ENCODE measurements at places on chromosomes 7 and 10.
A peak's percentile ranks its signal among the peaks of the same experiment; 100 is the strongest.

DNA sequence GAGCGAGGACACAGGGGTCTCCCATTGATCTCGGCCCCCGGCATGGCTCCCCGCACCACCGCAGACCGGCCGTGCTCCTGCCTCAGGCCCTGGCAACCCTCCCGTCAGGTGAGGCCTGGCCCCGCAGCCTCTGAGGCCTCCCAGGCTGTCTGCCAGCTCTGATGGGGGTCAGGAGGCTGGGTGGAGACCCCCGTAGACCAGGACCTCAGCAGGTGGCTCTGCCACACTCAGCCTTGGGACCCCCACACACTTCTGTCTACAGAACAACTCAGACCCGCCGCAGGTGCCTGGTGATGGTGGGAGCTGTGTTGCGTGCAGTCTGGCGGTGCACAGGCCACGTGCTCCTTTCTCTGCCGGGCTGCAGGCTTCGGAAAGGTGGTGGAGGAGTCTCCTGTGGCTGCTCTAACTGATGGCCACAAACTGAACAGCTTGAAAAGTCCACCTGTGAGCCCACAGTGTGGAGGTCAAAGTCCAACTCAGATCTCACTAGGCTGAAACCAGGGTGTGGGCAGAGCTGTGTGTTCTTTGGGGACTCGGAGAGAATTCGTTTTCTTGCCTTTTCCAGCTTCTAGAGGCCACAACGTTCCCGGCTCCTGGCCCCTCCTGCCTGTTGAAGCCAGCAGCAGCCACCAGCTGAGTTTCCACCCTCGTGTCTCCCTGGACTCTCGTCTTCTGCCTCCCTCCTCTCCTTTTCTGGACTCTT, 62.5 kb downstream of the PWWP2B start:
- no peak for DNase-seq

- no peak for DNase-seq
Measured at GRCh38 chr10:73816917-73817729, 5.7 kb upstream of the NDST2 start.

DNA sequence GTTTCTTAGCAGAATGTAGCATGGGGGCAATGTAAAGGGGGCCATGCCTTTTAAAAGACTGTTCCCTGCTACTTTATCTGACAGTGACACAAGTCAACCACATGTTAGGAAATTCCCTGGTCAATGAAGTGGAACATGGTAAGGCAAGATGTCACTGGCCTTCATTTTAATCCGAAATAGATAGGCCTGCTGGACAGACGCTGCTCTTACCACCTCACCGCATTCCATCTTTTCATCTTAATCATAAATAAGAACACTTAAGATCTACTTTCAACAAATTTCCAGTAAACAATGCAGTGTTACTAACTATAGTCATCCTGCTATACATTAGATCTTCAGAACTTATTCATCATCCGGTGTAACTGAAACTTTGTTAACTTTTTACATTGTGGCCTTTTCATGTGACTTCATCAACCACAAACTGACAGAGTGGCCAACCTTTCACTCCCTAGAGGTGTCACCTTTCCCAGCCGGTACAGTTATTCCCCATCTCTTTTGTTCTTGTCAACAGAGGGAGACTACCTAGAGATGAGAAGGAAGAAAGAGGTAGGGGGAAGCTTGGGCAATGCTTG, 15.6 kb downstream of the ASB4 start:
- DNase-seq = no peak

DNA sequence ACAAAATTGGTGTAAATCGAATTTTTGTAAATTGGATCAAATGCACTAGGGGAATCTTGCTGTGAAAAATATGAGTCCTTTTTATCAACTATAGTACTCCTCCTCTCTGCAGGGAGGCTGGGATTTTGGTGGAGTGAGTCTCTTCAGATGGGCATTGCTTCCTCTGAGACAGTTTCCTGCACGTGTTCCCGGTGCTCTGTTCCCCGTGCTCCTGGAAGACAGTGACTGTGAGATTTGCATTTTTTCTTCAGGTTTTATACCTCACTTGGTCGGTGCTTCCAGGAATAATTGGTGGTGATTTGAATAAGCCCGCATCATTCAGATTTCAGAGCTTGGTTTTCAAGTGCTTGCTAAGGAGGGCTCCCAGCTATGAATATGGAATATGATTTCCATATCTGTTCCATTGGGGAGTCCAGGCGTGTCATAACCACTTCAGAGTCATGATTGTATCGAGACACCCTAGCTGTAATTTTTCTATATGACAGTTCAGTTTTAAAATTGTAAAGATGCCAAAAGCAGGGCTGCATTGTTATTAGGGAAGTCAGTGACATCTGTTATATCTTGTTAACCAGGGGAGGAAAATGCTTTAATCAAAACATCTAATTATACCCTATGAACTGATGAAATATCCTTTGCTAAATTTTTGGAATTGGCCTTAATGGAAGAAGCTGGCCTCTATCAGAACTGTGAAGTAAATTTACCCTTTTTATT, 12.3 kb downstream of the AUTS2 start:
- peak; percentile 22 for DNase-seq

DNA sequence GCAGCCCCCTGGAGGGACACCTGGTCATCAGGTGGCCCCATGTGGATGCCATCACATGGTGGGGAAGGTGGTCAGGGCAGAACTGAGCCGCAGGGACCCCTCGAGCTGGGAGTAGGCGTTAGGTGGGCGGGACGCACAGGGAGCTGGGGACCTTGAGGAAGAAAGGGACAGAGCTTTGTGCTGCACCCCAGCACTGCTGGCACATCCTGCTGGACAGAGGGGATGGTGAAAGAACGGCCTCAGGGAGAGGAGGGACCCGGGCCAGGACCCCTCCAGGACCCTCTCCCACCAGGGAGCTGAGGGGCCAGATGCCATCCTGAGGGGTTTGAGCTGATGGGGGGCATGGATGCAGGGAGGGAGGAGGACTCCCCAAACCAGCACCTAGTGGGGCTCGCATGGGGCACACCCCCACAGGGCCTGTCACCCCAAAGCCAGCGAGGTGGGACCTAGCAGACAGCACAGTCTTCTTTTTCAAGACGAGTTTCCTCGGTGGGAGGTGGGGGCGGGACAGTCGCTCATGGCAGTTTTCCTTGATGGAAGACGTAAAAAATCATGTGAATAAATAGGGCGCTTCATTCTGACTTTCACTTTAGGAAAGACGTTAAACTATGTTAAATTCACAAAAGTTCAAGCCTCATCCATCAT, 43.3 kb downstream of the STK32C start:
- no peak for DNase-seq

DNA sequence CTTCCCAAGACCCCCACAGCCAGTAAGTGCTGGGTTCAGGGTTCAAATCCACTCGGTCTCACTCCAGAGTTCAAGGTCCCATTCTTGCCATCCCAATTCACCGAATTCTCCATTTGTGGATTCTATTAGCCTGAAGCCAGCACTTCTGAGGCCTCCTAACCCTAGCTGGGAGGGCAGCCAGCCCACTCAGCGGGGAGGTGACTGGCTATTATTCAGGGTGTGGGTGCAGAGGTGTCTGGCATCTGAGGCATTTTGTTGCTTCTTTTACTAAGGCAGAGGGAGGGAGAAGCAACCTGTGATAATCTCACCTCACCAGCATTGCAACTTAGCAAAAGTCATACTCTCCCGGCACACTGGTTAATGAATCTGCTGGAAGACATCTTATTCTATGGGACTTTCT, 8.7 kb upstream of the PTPRN2 start:
- no peak for DNase-seq

DNA sequence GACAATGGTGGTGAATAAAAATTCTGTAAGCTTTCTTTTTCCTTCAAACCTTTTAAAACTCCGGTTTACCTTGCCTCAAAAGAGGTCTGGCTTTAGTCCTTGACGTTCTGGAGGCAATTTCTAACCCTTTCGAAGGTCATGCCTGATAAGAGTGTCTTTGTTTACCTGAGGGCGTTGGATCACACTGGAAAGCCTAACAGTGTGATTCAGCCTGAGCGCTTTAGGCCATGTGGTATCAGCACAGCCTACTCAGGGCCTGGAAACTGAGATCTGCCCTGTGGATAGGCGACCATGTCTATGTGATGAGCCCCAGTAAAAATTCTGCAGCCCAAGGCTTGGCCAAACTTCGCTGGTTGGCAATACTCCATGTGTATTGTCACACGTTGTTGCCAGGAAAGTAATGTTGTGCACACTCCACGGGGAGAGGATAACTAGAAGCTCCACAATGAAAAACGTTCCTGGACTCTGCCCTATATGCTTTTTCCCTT, 10.7 kb downstream of the CCDC6 start:
- no peak for DNase-seq

DNA sequence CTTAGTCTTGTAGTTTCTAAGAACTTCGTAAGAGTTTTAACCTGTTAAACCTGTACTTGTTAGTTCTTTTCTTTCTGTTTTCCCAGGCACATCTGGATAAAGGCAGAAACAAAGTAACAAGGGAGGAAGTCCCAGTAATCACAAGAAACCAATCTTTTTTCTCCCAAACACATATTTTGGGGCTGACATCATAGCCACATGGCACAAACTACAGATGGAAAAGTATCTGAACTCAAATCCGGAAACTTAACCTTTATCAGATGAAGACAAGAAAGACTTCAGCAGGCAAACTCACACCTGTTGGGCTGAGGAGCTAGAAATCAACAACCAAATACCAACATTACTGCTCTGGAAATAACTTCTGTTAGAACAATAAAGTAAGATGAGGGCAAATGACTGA, 67.1 kb downstream of the CUBN start:
- peak; percentile 95 for DNase-seq

GRCh38 chr10:112239347-112239746, 43.9 kb upstream of the TECTB start:
- DNase-seq = no peak

DNA sequence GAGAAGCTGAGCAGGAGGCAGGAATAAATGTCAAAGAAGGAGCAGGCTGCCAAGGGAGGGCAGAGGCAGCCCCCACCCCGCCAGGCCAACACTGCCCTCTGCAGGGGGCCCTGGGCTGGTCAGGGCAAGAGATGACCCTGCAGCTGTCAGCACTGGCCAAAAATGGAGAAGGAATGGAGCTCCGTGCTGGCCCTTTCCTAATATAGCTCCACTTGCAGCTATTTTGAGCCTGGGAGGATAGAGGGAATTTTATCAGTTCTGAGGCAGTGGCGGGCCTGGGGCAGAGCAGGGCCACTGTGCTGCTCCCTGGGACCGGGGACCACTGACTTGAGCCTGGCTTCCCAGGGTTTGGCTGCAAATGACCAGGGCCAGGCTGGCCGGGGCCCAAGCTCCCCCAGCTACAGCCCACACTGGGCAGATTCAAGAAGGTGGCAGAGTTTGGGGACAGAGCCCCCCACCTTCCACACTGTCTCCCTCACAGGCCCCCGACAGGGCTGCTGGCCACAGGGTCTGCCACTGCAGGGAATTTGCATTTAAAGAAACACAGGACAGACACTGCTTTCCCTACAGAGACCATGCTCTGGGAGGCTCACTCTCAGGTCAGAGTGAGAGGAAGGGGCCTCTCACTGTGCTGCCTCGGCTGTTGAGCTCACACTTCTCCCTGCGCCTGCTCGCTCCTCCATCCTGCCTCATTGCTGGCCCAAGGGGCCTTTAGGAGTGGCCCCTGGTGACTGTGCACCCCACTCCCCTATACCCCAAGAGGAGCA, 16.2 kb downstream of the LDB3 start:
- DNase-seq = peak; percentile 70

- DNase-seq = no peak
Measured at GRCh38 chr10:117166418-117167345, 28.6 kb upstream of the VAX1 start.

DNA sequence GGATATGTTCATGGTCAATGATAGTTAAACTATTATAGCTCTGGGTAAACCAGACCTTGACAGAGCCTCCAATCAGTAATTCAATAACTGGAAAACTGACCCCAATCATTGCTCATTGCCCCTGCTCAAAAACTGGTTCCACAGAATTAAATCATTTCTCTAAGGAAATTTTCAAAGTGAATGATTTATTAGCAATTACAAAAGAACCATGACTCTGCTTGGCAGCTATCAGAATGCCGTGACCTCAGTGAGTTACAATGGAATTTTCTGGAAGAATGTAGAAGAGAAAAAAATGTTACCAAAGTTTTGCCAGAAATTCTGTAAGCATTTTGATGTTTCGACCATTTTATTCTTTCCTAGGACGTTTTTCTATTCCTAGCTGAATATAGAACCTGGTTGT, 106.8 kb upstream of the APBB1IP start:
- DNase-seq = no peak

DNA sequence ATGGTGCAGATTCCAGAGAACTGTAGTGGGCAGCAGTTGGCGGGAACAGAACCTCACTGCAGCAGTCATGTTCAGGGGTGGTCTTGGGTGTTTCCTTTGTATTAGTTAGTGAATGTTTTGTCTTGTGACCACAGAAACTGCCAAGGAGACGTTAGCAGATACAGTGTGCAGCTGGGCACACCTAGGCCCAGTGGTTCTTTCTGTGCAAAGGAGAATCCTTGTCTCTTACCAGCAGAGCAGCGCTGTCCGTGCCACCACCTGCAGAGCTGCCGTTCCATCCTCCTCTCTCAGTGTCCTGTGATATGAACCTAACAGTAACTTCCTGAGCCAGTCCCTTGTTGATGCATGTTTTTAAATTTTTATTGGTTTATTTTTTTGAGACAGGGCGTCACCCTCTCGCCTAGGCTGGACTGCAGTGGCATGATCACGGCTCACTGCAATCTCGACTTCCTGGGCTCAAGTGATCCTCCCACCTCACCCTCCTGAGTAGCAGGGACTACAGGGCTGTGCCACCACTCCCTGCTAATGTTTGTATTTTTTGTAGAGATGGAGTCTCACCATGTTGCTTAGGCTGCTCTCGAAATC, 60.6 kb downstream of the WDR37 start:
- no peak for DNase-seq

GRCh38 chr10:23686722-23687121, 247.8 kb downstream of the OTUD1 start:
- DNase-seq = no peak

DNA sequence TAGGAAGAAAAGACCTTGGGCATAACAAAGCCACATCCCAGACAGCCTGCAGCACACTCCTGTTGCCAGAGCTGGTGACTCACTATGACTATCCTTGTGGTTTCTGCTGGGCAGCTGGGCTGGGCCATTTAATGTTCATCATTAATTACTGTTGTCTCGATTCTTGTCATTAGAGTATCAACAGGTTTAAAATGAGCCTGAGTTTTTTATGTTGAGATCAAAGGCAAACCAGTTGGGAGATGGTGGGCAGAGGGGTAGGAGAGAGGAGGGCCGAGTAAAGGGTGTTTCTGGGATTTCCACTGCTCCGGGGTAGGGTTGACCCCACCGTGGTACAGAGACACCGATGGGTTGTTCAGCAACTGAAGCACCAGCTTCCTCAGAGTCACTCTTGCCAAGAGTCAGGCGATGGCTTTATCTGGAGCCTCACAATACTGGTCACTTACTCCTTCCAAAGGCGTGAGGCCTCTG, 128.7 kb upstream of the LYZL1 start:
- DNase-seq = peak; percentile 92
